ENCODE measurements at places on chromosomes 11 and 22.

DNA sequence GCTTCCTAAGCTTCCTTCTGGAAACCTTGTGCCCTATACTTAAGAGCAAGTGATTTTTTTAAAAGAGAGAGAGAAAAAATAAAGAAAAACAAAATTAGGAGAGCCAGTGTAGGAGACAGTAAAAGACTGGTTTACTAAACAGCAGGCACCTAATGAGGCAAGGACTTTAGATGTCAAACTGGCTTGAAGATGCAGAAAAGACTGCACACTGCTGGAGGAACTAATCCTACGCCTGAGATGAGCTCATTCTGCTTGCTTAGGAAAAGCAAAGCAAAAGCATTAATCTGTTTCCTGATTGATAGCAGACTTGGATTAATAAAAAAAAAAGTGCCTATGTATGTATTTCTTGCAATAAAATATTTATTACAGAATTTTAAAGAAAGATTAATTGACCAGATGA lies 113.6 kb upstream of the SEZ6L start:
- no peak for DNase-seq

- DNase-seq, result no peak
Measured at GRCh38 chr11:92827132-92827531, 142.3 kb upstream of the MTNR1B start.

DNA sequence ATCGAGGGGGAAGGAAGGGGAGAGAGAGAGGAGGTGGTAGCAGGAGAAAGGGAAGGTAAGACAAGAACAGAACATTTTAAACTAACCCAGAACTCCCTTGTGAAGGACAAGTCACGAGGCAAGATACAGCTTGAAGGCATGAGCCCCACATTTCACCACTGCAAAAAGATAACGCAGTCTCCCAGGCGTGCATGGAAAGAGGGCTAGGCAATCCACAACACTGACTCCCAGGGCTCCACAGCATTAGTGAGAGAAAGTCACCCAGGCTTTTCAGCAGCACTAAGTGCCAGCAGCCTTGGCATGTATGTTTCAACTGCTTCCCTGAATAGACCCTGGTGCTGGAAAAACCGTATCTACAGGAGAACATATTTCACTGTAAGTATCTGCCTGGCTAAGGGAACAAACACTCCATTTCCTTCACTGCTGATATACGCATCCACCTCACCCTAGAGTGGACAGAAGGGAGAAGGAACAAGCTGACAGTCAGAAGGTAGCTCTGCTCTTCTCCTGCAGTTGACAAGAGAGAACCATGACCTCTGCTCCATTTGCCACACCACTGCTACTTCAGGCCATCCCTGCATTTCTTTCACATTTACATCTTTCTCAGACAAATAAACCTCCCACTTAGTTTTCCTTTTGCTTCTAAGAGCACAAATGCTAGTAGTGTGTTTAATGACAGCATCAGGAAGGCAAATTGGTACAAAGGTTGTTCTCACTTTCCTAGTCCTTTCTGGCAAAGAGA lies 87.9 kb downstream of the AMBRA1 start:
- DNase-seq, result no peak

GRCh38 chr22:17523925-17524324 lies 39.4 kb upstream of the SLC25A18 start:
- DNase-seq, result no peak

- DNase-seq, result no peak
Measured at GRCh38 chr11:6611092-6611962, 689 bp downstream of the TAF10 start.

GRCh38 chr11:133096981-133097380 lies 435.3 kb downstream of the OPCML start:
- DNase-seq, result no peak

DNA sequence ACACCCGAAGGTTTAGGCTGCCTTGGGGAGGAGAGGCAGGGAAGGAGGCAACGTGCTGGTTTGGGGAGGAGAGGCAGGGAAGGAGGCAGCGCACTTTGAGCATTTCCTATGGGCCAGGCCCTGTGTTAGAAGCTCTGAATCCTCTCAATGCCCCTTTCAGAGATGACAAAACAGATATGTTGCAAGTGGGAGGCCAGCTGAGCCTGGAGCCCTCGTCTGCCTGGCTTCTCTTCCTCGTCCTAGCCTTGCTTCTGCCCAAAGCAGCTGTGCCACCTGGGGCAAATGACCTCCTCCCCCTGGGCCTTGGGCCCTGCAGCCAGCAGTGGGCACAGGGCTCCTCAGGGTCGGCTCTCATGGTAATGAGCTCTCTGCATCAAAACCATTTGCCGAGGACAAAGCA lies 15.3 kb upstream of the LRRC32 start:
- no peak for DNase-seq

- no peak for DNase-seq
Measured at GRCh38 chr11:72842653-72843330, 28.6 kb downstream of the ATG16L2 start.

GRCh38 chr22:36816339-36816635 lies 548 bp downstream of the PVALB start:
- DNase-seq, result no peak

DNA sequence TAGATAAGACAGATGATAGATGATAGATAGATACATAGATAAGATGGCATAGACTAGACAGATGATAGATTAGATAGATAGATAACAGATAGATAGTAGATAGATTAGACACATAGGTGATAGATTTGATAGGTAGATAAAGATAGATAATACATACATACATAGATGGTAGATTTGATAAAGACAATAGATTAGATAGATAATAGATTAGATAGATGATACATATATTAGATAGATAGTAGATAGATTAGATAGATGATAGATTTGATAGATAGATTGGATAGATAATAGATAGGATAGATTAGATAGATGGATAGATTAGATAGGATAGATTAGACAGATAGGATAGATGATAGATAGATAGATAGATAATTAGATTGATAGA lies 327.6 kb downstream of the BRD1 start:
- DNase-seq, result no peak

GRCh38 chr22:19203834-19204233 lies 25.3 kb upstream of the SLC25A1 start:
- DNase-seq, result no peak

- no peak for DNase-seq
Measured at GRCh38 chr11:57167125-57167846, 14.5 kb upstream of the LRRC55 start.

GRCh38 chr11:86418917-86419316 lies 44.2 kb downstream of the CCDC81 start:
- DNase-seq, result no peak

DNA sequence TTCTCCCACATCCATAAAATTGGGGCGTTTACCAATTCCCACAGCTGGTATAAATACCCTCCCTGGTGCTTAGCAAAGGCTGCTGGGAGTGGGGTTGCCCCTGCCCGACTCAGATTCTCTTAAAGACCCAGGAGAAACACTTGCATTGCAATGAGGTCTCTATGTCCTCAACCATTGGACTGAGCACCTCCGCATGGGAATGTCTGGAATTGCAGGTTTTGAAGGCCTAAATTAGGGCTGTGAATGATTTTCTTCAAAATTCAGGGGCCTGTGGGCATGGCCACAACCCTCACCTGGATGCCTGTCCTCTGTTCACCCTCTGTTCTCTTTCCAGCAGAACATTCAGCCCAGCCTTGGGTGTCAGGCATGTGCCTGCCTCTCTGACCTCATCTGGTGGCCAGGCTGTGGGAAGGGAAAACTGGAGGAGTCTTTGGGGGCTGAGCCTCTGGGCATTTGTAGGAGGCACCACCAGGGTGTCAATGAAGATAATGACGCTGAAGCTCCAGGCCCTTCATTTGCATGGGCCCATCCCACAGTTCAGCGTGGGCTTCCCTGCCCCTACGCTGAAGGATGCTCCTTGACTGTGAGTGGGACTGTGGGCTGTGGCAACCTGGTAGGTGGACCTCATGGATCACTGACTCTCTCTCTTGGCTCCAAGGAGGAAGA lies 52.7 kb upstream of the MYEOV start:
- DNase-seq, result no peak

DNA sequence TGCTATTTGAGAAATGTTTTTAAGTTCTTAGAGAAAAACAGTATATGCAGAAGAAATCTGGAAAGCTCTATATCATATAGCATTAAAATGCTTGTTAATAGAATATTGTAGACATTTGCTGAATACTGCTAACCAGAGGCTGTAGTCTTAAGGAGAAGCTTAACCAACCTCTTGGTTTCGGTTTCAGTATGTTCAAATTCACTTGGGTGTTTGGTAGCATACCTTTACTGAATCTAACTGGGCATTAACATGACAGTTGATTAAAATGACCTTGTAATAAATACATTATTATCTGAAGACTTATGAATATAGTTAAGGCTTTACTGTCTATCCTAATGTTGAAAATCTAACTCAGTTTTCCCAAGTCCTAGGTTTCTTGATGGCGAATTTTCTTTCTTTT lies 5.4 kb downstream of the PCF11 start:
- no peak for DNase-seq

DNA sequence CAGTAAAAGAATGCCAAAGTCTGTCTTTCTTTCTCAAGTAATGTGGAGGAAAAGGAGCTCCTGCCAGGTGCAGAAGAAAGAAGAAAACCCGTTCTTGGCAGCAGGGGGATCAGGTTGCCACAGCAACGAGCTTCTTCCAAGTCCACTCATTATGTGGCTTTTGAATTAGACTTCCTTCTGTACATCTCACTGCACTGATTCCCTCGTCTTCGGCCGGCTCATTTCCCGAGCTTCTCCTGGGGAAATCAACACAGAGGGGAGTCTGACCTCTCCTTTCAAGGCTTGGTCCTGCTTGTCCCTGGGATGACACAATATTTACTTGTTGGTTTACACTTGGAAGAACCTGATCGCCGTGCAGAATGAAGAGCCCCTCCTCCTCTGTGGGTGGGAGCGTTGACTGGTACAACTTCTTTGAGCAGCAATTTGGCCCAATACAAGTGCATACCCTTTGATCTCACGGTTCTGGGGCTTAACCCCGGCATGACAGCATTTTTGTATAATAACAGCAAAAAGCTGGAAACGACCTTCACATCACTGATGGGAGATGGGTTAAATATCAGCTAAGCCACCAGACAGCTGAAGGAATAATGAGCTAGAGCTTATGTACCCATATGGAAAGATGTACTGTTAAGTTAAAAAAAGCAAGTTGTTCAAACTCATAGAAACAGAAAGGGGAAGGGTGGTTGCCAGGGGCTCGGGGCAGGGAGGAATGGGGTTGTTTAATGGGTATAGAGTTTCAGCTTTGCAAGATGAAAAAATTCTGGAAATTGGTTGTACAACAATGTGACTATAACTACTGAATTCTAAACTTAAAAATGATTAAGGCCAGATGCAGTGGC lies 35.4 kb downstream of the MCHR1 start:
- DNase-seq, result no peak

DNA sequence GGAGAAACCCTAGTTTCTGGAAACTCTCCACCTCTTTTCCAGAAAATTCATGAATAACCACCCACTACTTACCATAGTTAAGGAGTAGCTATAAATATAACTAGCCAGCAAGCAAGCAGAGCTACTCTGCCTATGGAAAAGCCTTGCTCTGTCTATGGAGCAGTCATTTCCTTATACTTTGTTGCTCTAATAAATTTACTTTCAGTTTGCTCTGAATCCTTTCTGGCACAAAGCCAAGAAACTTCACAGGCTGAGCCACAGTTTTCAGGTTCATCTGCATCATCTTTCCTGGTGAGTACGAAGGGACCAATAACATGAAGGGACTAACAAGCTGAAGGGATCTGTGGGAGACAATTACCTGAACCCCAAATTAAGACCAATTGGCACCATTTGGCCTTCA lies 4.6 kb downstream of the OR4C45 start:
- no peak for DNase-seq

- no peak for DNase-seq
Measured at GRCh38 chr11:35182317-35182939, 43.5 kb downstream of the CD44 start.

GRCh38 chr11:95487391-95487790 lies 256.4 kb upstream of the SESN3 start:
- no peak for DNase-seq

GRCh38 chr22:26502688-26503561 lies 9.3 kb downstream of the TFIP11 start:
- DNase-seq, result no peak

- DNase-seq, result no peak
Measured at GRCh38 chr11:96384156-96384555, 5.6 kb downstream of the CCDC82 start.

DNA sequence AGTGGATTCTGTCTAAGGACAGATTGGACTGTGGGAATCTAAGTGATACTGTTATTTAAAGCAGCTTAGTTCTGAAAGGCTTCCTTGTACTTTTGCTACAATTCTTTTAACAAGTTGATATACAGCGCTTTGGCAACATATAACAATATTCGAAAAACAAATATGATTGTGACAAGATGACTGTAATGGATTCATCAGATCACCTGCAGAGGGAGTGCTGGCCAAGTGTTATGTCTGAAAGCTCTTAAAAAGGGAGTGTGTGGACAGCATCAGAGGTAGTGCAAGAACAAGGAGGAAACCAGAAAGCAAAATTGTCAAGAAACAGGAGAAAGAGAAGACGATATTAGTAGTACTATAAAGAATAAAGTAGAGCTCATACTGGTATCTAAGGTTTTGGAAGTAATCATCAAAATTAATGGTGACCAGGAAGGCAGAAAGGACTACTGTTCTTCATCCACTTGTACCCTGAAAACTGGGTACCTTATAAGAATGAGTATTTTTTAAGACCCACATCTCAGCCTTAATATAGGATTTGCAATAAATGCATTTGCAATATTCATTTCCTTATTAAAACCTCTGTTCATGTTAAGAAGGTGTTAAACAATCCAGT lies 1112.0 kb upstream of the CCDC90B start:
- DNase-seq, result no peak

- DNase-seq, result no peak
Measured at GRCh38 chr11:62857541-62857982, 18.2 kb upstream of the WDR74 start.

- DNase-seq, result no peak
Measured at GRCh38 chr11:104005234-104005855, 31.1 kb upstream of the DDI1 start.

Measured in cortex of kidney (tissue), 1 donor.